ENCODE measurements at places on chromosomes 5 and 9.

DNA sequence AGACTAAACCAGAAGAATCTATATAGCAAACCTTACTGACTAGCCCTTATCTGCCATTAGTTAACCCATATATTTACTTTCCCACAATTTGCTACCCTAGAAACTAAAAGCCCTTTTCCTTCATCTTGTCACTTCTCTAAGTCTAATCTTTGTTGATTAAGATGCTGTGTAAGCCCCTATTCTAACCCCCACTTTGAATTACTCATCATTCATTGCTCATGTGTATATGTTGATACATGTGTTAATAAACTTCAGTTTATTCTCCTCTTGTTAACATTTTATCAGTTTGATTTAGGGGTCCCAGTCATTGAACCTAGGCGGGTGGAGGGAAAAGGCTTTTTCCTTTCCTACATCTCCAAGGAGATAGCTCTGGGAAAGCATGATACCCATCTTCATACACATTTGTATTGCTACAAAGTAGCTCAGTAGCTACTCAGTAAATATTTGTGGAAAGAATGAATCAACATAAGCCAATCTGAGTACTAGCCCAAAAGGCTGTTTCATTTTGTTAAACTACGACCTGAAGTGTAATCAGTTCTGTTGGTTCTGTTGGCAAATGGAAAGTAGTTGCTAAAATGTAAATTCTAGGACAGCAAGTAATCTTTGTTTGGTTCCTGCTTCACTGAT is 35.1 kb upstream of the NDFIP1 start:
- DNase-seq = no peak

GRCh38 chr5:115419846-115420585 is 123.6 kb upstream of the CCDC112 start:
- no peak for DNase-seq

GRCh38 chr5:82386576-82386975 is 108.4 kb upstream of the RPS23 start:
- no peak for DNase-seq

DNA sequence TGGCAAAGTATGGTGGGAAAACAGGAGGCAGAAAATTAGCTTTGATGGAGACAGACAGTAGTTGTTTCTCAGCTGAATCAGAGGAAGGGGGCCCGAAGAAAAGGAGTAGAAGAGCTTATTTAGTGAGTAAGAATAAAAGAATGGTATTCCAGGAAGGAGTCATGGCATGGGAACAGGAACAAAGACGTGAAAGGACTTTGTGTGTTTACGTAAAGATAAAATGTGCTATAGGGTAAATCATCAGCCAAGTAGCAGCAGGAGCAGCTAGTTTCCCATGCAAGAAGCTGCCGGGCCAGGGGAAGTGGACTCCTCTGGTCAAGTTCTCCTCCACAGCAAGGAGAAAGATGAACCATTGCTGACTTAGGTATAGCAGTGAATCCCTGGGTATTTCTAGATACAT is 454.5 kb downstream of the HINT1 start:
- DNase-seq = no peak

DNA sequence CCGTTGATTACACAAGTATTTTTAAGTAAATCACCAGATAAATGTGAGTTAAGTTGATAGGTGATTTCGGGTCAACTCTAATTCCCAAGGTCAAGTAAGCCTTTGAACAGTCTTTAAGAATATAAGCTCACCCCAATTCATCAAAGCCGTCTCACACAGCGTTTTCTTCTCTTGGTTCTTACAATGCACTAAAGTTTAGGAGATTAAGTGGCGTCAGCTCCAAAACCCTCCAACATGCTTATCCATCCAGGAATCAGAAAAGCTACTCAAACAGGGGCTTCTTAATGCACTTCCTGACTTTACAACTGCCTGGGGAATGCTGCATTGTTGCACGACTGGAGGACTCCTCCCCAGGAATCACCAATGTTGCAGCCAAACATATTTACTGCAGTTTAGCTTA is 206.2 kb upstream of the EFNA5 start:
- DNase-seq = no peak

Measured in T follicular helper cell (primary cell).